ENCODE measurements at places on chromosomes 2 and 18.

- no peaks in the 10 kb centered on the region for H3K4me1 ChIP-seq
- H3K27ac ChIP-seq: no peak overlapping the region
- no peak for DNase-seq
- H3K27me3 ChIP-seq: no peaks in the 10 kb centered on the region
- no peaks in the 10 kb centered on the region for H3K36me3 ChIP-seq
Observed at GRCh38 chr2:153349603-153350002, 129.0 kb downstream of the RPRM start.

- no peak overlapping the region for H3K27ac ChIP-seq
- peaks cover 4% of the 10 kb centered on the region for H3K27me3 ChIP-seq
- no peaks in the 10 kb centered on the region for H3K4me1 ChIP-seq
Observed at GRCh38 chr2:242058116-242058680, 188.7 kb downstream of the RTP5 start.

- no peaks in the 10 kb centered on the region for H3K4me1 ChIP-seq
- no peak overlapping the region for H3K27ac ChIP-seq
- no peaks in the 10 kb centered on the region for H3K27me3 ChIP-seq
- no peak overlapping the region for H3K4me3 ChIP-seq
Observed at GRCh38 chr2:49416252-49416651, 261.9 kb upstream of the FSHR start.

DNA sequence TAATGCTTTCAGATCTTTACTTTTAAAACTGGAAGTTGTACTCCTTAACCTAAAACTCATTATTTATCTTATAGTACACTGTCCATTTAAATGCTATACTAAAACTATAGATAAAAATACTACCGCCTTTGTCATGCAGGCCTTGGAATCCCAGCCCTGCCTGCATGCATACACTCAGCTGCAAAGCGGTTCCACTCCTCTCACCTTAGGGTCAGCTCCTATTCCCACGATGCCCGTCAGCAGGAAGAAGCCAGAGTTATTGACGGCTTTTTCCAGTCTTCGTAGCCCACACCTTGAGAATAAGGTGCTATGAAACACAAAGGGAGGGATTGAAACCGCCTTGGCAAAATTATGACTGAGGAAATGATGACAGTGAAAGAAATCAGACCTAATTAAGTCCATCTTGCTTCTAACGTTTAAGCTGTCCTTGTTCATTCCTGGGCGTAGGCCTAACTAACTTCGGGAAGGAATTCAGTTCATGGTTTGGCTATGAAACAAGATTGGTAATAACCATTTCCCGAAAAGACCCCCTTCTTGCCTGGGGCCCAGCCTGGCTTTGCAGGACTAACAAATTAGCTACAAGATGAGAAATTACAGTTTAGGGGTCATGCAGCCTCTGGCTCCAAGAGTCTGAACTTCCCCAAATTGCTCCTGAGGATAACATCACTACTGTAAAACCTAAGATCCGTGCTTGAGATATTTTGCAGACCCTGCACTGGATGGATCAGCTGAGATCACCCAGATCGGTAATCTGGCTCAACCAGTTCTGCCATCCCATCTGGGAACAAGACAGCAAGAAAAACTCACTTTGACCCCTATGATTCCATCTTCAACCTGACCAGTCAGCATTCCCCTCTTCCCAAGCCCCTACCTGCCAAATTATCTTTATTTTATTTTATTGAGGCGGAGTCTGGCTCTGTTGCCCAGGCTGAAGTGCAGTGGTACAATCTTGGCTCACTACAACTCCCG, 17.1 kb downstream of the EPB41L5 start:
- no peaks in the 10 kb centered on the region for H3K4me1 ChIP-seq
- no peaks in the 10 kb centered on the region for H3K36me3 ChIP-seq
- DNase-seq: no peak
- H3K27me3 ChIP-seq: no peaks in the 10 kb centered on the region
- no peak overlapping the region for H3K27ac ChIP-seq

GRCh38 chr2:237412988-237413776, 782 bp downstream of the COL6A3 start:
- no peaks in the 10 kb centered on the region for H3K36me3 ChIP-seq
- no peak overlapping the region for H3K4me3 ChIP-seq

- H3K36me3 ChIP-seq: no peaks in the 10 kb centered on the region
- DNase-seq: no peak
- no peak overlapping the region for H3K4me3 ChIP-seq
- no peaks in the 10 kb centered on the region for H3K4me1 ChIP-seq
- H3K27ac ChIP-seq: no peak overlapping the region
Observed at GRCh38 chr2:189327879-189328847, 113.1 kb upstream of the WDR75 start.

- DNase-seq: no peak
- H3K4me1 ChIP-seq: no peaks in the 10 kb centered on the region
- no peaks in the 10 kb centered on the region for H3K36me3 ChIP-seq
- no peak overlapping the region for H3K27ac ChIP-seq
- H3K4me3 ChIP-seq: no peak overlapping the region
Observed at GRCh38 chr2:47128705-47129104, 26.4 kb downstream of the STPG4 start.

GRCh38 chr18:55735199-55735855, 147.3 kb upstream of the TCF4 start:
- no peak overlapping the region for H3K4me3 ChIP-seq
- no peaks in the 10 kb centered on the region for H3K27me3 ChIP-seq
- DNase-seq: no peak
- H3K36me3 ChIP-seq: no peaks in the 10 kb centered on the region

- H3K4me3 ChIP-seq: no peak overlapping the region
- DNase-seq: no peak
- no peaks in the 10 kb centered on the region for H3K27me3 ChIP-seq
- H3K36me3 ChIP-seq: no peaks in the 10 kb centered on the region
Observed at GRCh38 chr2:152406119-152406835, 71.3 kb downstream of the FMNL2 start.

GRCh38 chr2:201522965-201523364, 71.4 kb downstream of the STRADB start:
- peaks cover 4% of the 10 kb centered on the region for H3K4me1 ChIP-seq
- H3K4me3 ChIP-seq: no peak overlapping the region
- H3K27me3 ChIP-seq: no peaks in the 10 kb centered on the region
- DNase-seq: no peak
- no peak overlapping the region for H3K27ac ChIP-seq

DNA sequence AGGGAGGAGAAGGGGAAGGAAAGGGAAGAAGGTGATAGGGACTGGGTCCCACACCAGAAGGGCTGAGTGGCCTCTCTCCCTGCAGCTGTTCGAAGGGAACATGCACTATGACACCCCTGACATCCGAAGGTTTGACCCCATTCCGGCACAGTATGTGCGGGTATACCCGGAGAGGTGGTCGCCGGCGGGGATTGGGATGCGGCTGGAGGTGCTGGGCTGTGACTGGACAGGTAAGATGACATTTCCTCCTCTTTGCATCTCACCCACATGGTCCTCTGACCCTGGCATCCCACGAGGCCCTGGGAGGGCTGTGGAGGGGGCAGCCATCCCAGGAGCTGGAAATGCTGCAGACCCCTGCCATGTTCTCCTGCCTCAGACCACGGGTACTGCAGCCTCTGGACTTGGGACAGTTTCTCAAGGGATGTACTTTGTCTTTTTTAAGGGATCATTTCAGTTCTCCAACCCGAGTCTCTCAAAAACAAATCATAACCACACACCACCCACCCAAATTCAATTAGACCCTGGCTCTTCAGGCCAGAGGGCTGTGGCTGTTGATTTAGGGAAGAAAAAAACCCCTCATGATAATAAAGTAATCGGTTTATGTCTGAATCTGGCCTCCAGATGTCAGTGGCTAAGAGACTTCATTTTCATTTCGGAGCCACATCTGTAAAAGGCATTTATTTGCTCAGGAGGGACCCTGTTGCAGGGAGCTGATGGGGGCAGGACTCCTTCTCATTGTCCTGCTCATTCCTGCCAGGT, 63.5 kb downstream of the NRP2 start:
- H3K4me3 ChIP-seq: no peak overlapping the region
- DNase-seq: no peak
- no peaks in the 10 kb centered on the region for H3K4me1 ChIP-seq
- no peaks in the 10 kb centered on the region for H3K27me3 ChIP-seq
- H3K27ac ChIP-seq: no peak overlapping the region

DNA sequence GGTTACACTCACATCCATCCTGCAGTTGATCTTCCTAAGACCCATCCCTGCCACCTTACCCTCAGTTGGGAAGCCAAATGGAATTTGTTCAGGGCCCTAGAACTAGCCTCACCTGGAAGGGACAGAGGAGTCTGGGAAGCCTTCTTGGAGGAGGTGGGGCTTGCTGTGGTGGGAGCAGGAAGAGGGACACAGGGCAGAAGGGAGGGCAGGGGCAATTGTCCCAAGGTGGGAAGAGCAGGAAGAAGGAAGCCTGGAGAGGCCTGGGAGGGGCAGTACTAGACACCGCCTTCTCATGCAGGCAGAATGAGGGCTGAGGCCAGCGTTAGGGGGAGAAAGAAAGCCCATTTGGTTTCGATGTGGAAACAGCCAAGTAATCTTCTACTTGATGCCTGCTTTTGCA, 34.1 kb upstream of the ASPRV1 start:
- no peaks in the 10 kb centered on the region for H3K27me3 ChIP-seq
- DNase-seq: no peak
- H3K27ac ChIP-seq: no peak overlapping the region
- H3K4me1 ChIP-seq: no peaks in the 10 kb centered on the region
- no peak overlapping the region for H3K4me3 ChIP-seq

DNA sequence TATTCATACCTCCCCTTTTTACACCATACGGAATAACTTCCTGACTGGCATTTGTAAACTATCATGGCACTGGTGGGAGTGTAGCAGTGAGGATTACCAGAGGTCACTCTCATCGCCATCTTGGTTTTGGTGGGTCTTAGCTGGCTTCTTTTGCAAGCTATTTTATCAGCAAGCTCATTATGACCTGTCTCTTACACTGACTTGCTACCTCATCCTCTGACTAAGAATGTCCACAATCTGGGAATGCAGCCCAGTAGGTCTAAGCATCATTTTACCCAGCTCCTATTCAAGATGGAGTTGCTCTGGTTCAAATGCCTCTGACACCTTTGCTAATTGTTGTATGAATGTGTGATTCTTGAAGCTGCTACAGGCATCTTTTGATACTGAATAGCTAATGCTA, 950.8 kb upstream of the SLC39A10 start:
- no peaks in the 10 kb centered on the region for H3K4me1 ChIP-seq
- no peaks in the 10 kb centered on the region for H3K36me3 ChIP-seq
- no peaks in the 10 kb centered on the region for H3K27me3 ChIP-seq
- no peak overlapping the region for H3K27ac ChIP-seq
- no peak overlapping the region for H3K4me3 ChIP-seq

DNA sequence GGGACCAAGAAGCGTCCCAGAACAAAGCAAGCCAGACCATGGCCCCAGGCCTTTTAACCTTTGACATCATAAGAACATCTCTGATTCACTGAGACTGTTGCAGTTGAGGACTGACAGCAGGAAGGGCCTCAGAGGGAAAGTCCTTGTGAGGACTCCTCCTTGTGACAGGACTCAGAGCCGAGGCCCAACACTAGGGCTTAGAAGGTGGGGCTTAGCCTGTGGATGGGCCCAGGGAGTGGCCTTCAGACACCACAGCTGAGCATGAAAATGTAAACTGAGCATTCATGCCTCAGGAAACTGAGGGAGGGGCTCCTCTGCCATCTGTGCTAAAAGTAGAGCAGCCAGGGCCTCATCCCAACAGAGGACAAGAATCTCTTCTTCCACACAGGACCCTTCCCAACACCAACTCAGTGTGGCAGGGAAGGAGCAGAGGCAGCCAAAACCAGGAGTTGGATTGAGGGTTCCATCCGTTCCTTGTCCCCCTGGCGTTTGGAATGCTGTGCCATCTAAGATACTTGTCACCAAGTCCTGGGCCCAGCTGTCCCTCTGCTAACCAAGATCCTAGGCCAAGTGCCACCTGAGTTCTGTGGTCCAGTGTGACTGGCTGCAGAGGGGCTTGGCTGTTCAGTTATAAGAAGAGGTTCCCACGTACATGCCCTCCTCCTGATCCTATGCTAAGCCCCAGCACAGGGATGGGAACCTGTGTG, 37.5 kb upstream of the CAB39 start:
- H3K4me3 ChIP-seq: no peak overlapping the region
- no peak overlapping the region for H3K27ac ChIP-seq
- H3K4me1 ChIP-seq: peaks cover 12% of the 10 kb centered on the region
- no peak for DNase-seq

DNA sequence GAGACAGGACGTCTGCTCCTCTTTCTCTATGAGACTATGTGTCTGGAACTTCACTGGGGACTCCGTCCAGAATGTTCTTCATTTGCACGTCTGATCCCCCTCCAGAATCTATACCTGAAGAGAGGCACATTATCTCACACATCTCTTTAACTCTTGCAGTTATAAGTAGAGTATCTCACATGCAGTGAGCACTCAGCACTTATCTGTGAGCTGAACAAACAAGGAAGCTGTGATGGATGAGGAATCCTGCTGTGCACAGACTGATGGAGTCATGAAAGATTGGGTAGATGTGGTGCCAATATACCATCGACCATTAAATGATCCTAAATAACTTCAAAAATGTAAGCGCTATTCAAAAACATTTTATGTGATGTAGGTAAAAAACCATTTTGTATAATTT, 888.3 kb upstream of the CELF4 start:
- no peaks in the 10 kb centered on the region for H3K27me3 ChIP-seq
- no peaks in the 10 kb centered on the region for H3K4me1 ChIP-seq
- DNase-seq: no peak

- DNase-seq: no peak
- H3K36me3 ChIP-seq: no peaks in the 10 kb centered on the region
- H3K27ac ChIP-seq: no peak overlapping the region
Observed at GRCh38 chr2:234981197-234982095, 29.6 kb downstream of the SH3BP4 start.

DNA sequence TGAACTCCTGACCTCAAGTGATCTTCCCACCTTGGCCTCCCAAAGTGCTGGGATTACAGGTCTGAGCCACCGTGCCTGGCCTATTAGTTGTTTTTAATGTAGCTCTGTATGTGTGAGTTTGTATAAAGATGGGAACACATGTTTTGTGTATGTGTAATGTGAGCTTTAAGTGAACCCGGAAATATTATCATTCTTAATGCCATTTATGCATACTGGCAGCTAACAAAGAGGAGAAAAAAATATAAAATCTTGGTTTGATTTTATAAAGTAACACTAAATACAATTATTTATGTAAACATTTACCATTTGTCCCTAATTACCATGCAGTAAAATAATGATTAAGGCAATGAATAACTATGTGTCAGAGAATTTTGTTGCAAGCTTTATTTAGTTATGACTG, 9.1 kb upstream of the CKAP2L start:
- no peaks in the 10 kb centered on the region for H3K36me3 ChIP-seq
- H3K4me3 ChIP-seq: no peak overlapping the region
- no peaks in the 10 kb centered on the region for H3K27me3 ChIP-seq
- no peak overlapping the region for H3K27ac ChIP-seq
- DNase-seq: no peak

DNA sequence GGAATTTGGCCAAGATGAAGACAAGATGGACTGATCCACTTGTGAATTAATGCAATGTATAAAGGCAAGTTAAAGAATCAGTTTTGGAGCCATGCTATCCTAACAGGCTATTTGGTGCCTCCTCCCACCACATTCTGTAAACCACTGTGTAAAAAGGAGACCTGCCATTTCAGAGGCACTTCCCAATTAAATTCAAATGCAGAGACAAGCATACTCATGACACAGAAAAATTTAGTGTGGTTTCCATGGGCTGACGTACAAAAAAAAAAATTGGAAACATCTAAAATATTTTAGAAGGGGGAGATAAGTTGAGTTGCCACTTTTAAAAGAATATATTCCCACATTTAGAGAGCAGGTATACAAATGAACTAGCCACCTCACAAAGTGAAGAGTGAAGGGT, 112.1 kb downstream of the TCF4 start:
- DNase-seq: no peak
- H3K27ac ChIP-seq: no peak overlapping the region
- H3K4me1 ChIP-seq: peaks cover 3% of the 10 kb centered on the region
- H3K36me3 ChIP-seq: no peaks in the 10 kb centered on the region
- H3K4me3 ChIP-seq: no peak overlapping the region

Measured in CD4-positive, alpha-beta T cell (primary cell).